ENCODE measurements at places on chromosomes 1 and 21.
A peak's percentile ranks its signal among the peaks of the same experiment; 100 is the strongest.

DNA sequence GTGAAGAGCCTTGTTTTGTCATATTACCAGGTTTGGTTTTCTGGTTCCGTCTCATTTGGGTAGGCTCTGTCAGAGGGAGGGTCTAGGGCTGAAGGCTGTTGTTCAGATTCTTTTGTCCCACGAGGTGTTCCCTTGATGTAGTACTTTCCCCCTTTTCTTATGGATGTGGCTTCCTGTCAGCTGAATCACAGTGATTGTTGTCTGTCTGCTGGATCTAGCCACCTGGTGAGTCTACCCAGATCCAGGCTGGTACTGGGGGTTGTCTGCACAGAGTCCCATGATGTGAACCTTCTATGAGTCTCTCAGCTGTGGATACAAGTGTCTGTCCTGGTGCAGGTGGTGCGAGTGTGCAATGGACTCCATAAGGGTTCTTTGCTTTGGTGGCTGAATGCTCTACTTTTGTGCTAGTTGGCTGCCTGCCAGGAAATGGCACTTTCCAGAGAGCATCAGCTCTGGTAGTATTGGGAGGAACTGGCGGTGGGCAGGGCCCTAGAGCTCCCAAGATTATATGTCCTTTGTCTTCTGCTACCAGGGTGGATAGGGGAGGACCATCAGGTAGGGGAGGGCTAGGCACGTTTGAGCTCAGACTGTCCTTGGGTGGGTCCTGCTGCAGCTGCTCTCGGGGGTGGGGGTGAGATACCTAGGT lies 246.0 kb downstream of the RYR2 start:
- peak; percentile 53 for DNase-seq

DNA sequence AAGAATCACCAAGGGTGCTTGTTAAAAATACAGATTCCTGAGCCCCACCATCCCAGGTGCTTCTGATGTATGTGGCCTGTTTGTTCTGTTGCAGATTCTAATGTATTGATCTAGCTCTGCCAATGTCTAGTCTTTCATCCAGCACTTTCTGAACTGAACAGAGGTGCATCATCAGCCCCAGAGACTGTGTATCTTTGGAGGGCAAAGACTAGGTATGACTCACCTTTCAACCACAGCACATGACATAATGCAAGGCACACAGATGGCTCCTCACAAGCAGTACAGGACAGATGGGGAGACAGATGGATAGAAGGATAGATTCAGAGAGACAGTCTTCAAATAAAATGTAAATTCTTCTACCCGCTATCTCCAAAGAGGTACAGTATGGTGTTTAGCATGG lies 32.3 kb downstream of the CD58 start:
- no peak for DNase-seq

DNA sequence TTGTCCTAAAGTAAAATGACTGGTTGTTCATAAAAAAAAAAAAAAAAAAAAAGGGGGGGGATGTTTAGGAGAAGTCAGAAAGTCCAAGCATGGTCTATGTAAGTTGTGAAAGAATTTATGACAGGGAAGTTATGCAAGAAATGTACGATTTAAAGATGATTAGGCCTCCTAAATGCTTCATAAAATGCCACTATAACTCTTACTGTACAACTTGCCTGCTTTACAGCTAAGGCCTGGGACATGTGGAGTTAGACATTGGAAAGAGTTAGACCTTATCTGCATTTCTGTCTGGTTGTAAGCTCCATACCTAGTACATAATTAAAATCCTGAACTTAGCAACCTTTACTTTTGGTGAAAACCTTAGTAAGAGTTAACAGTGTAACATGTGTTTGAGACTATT lies 150.0 kb downstream of the TPR start:
- no peak for DNase-seq

- DNase-seq, result no peak
Measured at GRCh38 chr1:66292944-66293343, 241.0 kb upstream of the SGIP1 start.

- DNase-seq, result peak; percentile 55
Measured at GRCh38 chr1:7755448-7755847, 15.6 kb upstream of the VAMP3 start.

- DNase-seq, result no peak
Measured at GRCh38 chr1:6010554-6010953, 18.3 kb upstream of the NPHP4 start.

- DNase-seq, result no peak
Measured at GRCh38 chr1:83762039-83762365, 236.9 kb downstream of the TTLL7 start.

GRCh38 chr1:55893155-55893554 lies 678.0 kb upstream of the USP24 start:
- DNase-seq, result no peak

- no peak for DNase-seq
Measured at GRCh38 chr1:96992871-96993270, 271.3 kb downstream of the PTBP2 start.

GRCh38 chr1:112546076-112546475 lies 37.3 kb downstream of the WNT2B start:
- no peak for DNase-seq

DNA sequence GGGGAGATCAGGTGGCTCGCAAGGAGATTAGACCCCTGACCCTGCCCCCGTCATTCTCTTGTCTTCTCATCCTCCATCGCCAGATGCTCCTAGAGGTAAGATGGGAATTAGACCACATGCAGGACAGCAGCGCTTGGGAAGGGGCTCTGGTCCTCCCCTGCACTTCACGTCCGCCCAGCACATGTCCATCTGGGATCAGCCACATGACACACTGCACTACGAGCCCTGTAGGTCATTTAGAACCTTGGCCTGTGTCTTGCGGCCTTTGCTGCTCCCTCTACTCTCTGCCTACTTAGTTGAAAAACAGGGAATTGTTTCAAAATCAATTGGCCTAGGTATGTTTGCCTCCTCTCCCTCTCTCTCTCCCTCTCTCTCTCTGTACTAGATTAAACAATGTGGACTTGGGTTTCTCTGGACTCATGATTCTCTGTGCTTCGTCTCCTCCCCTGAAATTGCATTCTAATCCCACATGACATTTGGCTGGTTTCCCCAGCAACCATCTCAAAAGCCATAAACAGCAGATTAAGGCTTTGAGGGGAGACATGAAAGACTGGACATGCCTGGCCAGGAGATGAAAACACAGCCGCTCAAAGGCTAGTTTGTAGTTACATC lies 3.8 kb upstream of the NCMAP start:
- DNase-seq, result peak; percentile 56

GRCh38 chr1:179831852-179832699 lies 45.5 kb downstream of the TOR1AIP2 start:
- peak; percentile 81 for DNase-seq

- no peak for DNase-seq
Measured at GRCh38 chr1:197066277-197066676, 783 bp downstream of the F13B start.

GRCh38 chr1:232943679-232944252 lies 6.6 kb upstream of the NTPCR start:
- DNase-seq, result no peak

- no peak for DNase-seq
Measured at GRCh38 chr1:248111157-248111556, 16.2 kb downstream of the OR2L13 start.

- DNase-seq, result no peak
Measured at GRCh38 chr1:234881893-234882771, 246.5 kb downstream of the TOMM20 start.

- DNase-seq, result no peak
Measured at GRCh38 chr1:222241410-222241809, 306.5 kb downstream of the HHIPL2 start.

- no peak for DNase-seq
Measured at GRCh38 chr1:110024613-110025012, 9.8 kb upstream of the STRIP1 start.

DNA sequence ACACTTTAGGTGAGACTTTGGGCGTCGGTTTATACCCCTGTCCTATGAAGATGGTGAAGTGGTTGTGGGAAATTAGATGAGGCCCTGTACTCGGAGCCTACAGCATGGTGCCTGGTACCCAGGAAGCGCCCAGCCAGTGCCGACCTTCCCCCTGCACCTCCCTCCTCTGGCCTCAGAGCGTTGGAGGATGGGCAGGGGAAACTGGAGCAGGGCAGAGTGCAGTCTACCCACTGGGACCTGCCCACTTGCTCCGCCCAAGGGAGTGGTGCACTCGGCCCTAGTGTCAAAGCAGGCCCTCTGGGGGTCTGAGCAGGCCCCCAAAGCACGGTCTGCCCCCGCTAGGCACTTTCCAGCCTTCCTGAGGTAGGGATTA lies 13.0 kb upstream of the TTC22 start:
- DNase-seq, result no peak

GRCh38 chr1:32031578-32032274 lies 18.1 kb downstream of the KHDRBS1 start:
- no peak for DNase-seq

DNA sequence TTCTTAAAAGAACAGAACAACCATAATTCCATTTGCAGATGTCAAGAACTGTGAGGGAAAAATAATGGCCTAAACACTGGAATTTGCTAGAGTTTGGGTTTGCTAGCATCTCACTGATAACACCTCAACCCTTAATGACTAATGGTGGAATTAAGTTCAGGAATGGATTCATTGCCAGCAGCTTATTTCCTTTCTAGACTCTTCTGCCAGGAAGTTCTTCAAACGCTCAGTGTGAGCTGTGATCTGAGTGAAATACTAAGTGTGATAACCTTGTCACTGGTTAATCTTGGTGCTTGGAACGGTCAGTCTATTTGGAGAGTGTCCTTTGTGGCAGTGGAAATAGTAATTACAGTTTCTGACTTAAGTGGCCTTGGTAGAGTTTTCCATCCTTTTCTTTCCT lies 21.6 kb upstream of the PLEKHM2 start:
- no peak for DNase-seq

GRCh38 chr1:53617851-53618499 lies 121.0 kb downstream of the GLIS1 start:
- peak; percentile 20 for DNase-seq

- DNase-seq, result no peak
Measured at GRCh38 chr1:151779852-151780251, 10.4 kb downstream of the TDRKH start.

GRCh38 chr1:117747605-117748004 lies 141.8 kb downstream of the TENT5C start:
- no peak for DNase-seq

DNA sequence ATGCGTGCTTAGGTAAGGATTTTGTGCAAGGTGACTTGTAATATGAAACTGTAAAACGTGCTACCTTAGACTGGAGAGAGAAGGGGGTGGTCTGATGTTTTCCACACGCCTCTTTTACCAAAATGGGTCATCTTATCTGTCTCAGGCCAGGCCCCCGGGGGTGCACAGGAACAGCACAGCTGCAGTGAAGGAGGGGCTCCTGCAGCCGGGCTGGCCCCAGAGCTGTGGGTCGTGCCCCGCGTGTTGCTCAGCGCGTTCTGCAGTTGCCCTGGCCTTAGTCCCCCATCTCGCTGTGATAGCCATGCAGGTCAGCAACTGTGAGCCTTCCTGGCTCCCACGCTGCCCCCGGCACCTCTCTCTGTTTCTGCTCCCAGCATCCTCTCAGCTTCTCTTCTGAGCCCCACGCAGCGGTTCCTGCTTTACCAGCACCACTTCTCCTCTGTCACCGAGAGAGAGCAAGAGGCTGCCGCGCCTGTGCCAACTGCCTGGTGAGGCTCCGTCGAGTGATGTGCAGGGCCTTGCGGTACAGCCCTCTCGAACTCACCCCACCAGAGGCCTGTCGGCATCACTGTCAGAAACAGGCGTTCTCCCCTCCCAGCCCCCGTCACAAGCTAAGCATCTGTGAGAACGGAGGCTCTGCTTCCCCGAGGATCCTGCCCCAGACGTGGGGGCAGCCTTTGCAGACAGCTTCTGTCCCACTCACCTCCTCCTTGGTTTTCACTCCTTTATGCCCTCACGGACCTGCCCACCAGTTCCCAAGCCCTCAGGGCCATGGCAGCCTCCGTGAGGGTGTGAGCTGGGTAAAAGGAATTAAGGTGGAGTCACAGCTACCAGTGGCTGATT lies 73.3 kb downstream of the ADARB1 start:
- no peak for DNase-seq

DNA sequence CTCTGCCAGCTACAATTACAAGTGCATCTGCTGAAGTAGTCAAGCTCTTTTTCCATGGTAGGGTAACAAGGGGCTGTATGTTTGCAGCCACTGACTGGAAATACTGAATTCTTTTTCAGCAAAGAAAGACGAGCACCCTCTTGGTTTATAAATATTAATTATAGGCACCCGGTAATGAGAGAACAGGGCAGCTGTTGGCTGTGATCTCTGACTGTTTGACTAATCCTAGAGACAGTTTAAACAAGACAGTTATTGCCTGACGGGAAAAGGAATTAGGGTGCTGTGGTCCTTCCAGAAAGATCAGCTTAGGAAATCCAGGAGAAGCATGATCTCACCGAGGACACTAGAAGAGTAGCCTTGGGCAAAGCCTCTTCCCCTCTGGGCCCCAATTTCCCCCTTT lies 183.7 kb upstream of the ZC3H12A start:
- DNase-seq, result no peak
